ENCODE measurements at places on chromosomes 3 and 15.

- no peak for DNase-seq
These were observed 61.4 kb downstream of the COL8A1 start for GRCh38 chr3:99699841-99700240.

GRCh38 chr15:88832820-88833730, 29.8 kb downstream of the ACAN start:
- no peak for DNase-seq

DNA sequence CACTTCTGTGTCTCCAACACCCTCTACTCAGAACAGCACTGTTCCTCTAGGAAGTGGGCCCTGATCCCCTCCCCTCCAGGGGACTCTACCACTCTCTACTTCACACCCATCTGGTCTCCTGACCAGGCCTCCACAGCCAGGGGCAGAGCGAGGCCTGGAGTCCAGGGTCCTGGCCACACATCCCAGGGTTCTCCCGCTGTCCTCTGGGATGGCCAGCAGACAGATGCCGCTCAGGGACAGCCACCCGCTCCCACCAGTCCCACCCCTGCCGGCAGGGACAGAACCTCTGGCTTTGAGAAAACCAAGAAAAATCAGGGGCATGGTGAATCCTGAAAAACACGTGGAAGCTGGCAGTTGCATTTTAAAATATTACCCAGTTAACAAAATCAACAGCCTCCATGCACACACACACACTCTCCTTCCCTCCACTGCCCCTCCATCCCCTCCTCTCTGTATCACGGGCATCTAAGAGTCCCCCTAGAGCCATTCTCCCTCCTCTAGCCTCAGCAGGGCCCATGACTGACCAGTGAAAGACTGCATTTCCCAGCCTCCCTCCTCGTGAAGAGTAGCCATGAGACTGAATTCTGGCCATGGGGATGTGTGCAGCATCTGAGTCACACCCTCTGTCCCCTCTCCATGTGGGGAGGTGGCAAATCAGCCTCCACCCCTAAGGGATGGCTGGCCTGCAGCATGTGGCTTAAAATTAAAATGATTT, 32.1 kb upstream of the IQSEC1 start:
- no peak for DNase-seq

GRCh38 chr15:85592148-85592547, 202.6 kb downstream of the KLHL25 start:
- no peak for DNase-seq

DNA sequence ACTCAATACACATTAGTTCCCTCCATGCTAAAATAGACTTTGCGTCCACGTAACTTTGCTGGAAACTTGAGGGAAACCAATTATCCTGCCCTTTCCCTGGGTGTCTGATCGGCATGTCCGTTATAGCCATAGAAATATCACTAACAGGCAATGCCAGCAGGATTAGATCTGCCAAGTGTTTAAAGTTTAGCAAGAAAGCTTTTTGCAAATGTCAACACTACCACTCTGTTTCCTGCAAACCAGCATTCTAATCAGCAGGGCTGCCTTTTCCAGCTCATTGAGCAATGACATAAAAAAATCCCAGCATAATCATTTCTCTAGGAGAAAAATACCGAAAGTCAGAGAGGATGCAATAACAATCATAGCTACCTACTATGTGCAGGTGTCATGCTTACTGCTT, 60.9 kb downstream of the NOX5 start:
- DNase-seq: no peak

GRCh38 chr3:25603703-25604102, 61.0 kb downstream of the TOP2B start:
- no peak for DNase-seq

DNA sequence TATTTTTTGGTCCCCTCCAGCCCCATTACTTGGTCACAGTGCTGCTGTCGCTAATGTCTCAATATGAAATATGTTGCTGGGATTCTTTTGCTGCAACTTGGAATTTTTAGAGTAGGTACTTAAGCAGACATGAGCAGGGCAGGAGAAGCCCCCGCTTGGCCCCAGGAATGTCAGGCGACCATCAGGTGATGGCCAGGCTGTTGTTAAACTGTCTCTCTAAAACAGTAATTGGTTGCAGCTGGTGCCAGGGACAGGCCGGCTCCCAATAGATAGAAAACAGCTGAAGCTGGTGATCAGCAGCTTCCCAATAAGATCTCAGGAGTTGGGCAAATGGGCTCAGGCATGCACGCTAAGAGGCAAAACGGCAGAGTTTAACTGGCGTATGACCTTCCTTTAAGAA, 329.9 kb upstream of the TBL1XR1 start:
- no peak for DNase-seq

GRCh38 chr3:122586098-122586497, 8.6 kb downstream of the PARP15 start:
- DNase-seq: no peak

DNA sequence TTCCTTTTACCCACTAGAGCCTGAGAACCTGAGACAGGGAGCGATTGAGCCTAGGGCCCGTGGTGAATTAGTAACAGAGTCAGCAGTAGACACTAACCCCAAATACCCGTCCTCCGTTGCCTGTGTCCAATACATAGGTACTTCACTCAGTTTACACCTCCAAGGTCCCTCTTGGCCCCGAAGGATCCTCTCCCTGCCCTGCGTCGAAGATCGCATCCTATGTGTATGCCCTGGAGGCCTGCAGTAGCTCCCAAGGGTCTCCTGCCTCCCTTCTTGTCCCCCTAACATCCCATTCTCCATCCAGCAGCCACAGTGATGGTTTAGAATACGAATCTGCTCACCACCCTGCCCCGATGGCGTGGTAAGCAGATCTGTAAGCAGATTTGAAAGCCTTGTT, 67.0 kb downstream of the ISG20 start:
- no peak for DNase-seq

DNA sequence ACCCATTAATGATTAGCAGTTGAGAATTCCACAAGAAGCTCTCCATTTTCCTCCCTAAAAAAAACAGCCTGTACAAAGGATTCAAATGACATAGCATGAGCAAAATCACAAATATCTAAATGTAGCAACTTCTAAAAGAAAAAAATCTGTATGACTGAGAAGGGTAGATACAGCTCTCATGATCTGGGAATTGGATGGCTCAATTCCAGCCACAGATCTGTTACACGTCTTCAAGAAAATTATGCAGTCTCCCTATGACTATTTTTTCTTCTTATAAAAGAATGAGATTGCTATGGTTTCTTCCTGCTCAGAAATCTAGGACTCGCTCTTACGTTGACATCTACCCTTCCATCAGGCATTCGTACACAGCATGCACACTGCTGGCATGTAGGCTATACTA, 71.5 kb downstream of the PLCH1 start:
- no peak for DNase-seq

- DNase-seq: no peak
These were observed 67.8 kb downstream of the SLCO3A1 start for GRCh38 chr15:91921188-91921842.

DNA sequence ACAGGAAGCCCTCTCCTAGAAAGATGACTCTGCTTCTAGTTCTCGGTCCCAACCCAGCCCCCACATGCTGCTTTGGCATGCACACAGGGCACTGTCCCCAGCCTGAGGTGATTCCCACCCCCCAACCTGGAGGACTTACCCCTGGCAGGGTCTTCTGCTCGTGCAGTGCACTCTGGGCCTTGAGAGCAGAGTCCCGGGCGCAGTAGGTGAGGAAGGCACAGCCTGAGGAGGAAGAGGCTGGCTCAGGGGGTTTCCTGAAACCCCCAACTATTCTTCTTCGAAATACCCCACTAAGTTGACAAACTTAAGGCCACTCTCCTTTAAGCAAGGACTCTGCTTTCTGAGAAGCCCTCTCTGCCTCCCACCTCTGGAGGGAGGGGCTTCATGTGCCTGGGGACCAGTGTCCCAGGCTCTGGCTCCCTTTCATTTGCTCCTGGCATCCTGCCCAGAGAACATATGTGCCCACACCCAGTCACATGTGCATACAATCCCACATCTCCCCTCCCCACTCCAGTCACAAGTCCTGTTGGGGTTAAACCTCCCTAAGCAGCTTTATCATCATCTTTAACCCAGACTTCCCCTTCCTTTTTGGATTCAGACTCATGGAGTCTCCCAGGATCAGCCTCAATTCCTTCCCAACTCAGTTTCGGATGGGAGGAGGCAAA, 4.1 kb downstream of the CELF6 start:
- no peak for DNase-seq

DNA sequence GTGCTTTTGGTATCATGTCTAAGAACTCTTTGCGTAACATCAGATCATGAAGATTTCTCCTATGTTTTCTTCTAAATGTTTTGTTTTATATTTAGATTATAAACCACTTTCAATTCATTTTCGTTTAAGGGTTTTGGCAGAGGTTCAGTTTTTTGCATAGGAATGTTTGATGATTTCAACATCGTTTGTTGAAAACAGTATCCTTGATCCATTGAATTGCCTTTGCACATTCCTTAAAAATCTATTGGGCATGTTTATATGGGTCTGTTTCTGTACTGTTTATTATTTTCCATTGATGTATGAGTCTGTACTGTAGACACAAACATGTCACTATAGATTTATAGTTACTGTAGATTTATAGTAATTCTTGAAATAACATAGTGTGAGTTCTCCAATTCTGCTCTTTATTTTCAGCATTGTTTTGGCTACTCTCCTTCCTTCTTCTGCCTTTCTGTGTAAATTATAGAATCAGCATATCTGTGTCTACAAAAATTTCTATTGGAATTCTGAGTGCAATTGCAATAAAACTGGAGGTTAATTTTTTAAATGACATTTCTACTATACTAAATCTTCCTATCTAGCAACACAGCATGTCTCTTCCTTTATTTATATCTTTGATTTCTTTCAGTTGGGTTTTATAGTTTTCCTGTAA, 374.0 kb downstream of the SV2B start:
- DNase-seq: peak; percentile 76

DNA sequence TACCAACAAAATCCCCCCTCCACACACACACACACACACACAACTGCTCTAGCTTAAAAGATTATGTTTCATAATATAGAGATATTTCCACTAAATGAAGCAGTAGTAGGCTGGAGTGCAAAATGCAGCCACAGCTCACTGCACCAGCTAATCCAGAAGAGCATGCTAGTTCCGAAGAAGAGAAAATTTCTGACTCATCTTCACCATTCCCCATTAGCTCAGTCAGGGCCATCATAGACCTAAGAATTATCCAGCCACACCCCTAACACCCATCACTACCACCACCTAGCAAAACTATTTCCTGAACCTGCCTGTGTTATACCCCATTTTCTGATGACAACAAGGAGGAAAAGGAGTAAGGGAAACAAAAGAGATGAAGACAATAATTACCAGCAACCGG, 67.1 kb upstream of the UBE2E2 start:
- no peak for DNase-seq

- DNase-seq: no peak
These were observed 3.6 kb upstream of the CLDN16 start for GRCh38 chr3:190384309-190384756.

GRCh38 chr3:18153571-18154173, 271.5 kb downstream of the SATB1 start:
- DNase-seq: no peak

DNA sequence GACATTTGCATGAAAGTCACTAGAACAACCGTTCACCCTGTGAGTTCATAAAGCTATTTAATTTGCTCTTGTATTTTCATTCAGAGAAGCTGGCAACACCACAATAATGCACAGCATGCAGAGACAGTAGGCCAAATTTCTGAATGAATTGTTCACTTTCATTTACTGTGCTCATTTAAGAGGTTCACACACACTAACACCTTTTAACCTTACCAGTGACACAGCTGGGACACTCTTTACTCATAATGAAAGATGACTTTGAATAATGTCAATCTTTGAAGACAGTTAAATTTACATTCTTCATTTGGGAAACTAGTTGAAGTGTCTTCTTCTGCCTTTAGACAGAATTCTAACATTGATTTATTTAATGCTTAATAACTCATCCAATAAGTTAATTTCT, 95.7 kb downstream of the ROBO1 start:
- no peak for DNase-seq

- DNase-seq: no peak
These were observed 618.1 kb downstream of the PYDC2 start for GRCh38 chr3:192079098-192079497.

DNA sequence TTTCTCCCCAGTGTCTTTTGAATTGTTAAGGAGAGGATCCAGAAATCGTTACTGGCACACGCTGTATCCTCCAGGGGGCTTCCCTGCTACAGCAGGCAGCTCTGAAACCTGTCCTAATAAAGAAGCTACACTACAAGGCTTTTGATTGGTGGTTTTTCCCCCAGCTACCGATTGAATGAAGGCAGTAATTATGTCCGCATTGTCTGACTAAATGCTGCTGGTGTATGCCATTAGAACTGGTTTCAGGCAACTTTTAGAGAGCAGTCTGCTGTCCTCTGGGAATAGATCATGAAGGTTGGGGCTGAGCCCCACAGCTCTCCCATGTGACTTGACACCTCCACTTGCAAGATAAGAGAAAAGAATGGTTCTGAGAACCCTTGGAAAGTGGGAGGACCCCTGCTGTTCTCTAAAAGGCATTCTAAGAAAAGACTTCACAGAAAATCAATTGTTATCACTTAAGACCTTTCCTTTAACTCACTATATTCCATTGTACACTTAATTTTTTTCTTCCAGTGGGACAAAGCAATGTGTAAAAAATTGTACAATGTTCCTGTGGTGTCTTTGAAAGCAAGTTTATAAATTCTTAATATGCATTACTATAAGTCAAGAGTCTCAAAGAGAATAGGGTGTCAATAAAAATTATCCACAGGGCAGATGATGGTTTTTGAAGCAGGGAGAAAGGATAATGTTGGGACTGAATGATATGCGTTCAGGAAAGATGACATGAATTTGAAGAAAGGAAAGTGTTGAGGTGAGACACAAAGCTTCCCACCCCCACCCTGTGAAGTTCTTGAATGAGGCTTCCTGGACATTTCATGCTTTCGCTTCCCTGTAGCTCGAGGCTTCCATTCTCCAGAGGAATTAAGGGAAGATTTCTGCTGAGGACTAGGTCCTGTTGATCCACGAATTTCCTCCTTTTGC, 53.0 kb upstream of the DAZL start:
- DNase-seq: no peak

DNA sequence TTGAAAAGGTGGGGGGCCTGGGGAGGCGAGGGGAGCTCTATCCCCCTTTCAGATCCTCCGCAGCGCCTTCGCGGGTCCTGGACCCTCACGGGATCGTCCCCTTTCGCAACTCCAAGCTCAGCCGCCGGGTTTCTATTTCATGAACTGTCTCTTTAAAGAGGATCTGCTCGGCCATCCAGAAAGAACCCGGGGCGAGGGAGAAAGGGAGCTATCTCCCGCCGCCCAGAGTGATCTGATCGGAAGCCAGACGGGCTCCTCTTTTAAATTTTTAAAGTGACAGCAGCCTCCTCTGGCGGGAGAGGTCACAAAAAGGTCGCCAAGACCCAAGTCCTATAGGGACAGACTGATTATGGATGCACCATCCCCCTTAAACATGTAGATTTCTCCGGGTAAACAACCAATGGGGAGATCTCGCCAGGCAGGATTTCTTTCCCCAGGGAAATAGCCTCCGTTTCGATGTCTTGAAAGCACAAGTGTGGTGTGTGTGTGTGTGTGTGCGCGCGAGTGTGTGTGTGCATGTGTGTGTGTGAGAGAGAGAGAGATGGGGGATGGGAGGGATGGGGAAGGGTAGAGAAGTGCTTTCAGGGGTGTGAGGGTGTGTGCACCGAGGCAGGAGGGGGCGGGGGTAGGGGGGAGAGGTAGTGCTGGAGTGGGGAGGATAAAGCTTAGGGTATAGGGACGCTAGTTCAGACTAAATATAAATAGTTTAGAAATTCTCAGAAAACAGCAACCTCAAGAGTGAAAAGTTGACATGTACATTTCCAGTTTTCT, 516.1 kb downstream of the MECOM start:
- DNase-seq: no peak

- DNase-seq: no peak
These were observed 137.6 kb upstream of the HACD2 start for GRCh38 chr3:123722456-123722855.

Measured in AG04450 (cell line).